ENCODE measurements at places on chromosomes 2 and 18.

DNA sequence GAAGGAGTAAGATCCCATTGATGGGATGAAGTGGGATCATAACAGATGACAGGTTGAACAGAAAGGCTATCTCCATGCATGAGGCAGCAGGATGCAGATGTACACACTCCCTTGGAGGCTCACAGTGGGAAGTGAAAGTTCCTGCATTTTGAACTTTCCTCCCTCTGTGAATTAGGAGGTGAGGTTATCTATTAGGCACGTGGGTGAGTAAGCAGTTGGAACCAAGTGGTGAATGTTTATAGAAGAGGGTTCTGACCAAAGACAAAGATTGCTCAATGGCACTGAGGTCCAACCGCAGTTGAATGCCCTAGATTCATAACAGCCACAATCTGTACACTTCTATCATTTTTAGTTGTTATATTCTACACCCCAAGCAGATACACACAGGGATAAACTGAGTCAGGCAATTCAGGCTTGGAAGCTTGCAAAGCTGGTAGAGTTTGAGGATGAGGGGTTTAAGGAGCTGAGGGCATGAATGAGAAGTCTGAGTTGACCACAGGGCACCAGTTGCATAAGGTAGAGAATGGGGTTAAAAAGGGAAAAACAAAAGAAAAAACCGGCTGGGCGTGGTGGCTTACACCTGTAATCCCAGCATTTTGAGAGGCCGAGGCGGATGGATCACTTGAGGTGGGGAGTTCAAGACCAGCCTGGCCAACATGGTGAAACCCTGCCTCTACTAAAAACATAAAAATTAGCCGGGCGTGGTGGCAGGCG, 7.1 kb upstream of the KCMF1 start:
- no peak for DNase-seq

GRCh38 chr18:54762386-54762785, 65.9 kb upstream of the RAB27B start:
- no peak for DNase-seq

DNA sequence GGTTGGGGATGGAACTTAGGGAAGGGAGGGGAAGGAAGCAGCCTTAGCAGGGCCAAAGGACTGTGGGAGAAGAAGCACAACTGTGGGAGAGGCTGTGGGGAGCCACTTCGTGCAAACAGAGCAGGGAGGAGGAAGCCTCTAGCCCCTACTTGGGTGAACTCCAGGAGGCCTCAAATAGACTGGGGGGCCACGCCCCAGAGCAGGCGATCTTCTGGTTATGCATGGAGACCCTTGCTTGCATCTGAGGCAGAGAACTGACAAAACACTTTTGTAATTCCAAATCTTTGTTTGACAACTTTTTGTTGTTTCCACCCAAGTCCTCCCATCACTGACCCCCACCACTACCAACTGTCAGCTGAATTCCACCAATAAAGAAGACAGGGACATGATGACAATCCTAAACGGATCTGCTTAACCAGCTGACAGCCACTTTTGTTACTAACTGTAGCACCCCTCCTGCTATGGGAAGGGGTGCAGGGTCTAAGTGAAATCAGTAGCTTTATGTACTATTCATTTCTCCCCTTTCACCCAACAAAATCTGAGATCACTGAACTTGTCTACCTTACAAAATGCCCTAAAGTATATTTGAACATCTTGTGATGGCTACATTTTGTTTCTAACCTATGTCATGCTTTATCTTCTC, 80.5 kb upstream of the CPO start:
- DNase-seq = no peak

- DNase-seq = no peak
Measured at GRCh38 chr2:24875272-24875671, 44.8 kb downstream of the ADCY3 start.

- no peak for DNase-seq
Measured at GRCh38 chr18:31562726-31563125, 29.0 kb upstream of the TTR start.

GRCh38 chr2:67243919-67244318, 153.2 kb upstream of the ETAA1 start:
- DNase-seq = no peak

DNA sequence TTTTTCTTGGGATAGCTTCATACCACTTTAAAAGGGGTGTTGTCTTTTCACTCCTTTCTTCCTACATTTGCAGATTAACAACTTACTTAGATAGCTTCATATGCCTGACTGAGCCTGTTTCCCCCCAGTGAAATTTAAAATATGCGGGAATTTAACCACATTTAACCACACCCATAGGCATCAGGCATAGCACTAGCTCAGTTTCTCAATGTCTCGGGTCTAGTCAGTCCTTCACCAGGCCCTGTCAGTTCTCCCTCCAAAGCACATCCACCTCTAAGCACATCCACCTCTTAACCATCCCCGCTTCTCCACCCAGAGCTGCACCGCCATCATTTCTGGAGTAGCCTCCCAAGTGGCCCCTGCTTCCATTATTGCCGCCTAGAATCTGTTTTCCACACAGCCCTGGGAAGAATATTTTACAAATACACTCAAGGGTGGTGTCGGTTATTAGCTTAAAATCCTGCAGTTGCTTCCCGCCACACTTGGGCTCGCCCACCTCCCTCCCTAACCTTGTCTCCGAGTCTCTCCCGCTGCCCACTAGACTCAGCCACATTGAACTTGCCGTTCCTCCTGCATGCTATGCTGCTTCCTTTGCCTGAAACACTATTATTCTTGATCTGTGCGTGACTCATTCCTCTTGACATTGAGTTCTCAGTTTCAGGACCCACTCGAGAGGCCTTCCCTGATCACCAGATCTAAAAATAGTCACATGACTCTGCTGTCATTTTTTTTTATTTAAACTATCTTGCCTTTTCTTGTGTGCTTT, 68.3 kb downstream of the SPTBN1 start:
- peak; percentile 19 for DNase-seq

- no peak for DNase-seq
Measured at GRCh38 chr2:235170016-235170415, 218.2 kb downstream of the SH3BP4 start.

- DNase-seq = no peak
Measured at GRCh38 chr2:238155761-238156694, 2.7 kb upstream of the ERFE start.

DNA sequence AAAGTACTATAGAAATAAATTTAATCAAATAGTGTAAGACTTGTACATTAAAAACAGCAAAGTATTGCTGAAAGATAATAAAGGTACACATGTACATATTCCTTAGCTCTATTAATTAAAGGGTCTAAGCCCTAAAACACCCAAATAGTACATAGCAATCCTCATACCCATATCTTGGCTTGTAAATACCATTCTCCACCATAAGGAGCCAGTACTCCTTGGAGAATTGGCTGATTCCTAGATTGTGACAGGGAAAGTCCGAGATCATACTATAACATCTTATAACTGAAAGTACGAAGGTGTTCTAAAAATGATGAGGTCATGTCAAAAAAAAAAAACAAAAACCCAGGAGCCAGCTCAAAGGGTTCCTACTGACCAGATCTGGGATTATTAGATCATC, 614.6 kb downstream of the SUCLG1 start:
- DNase-seq = no peak

DNA sequence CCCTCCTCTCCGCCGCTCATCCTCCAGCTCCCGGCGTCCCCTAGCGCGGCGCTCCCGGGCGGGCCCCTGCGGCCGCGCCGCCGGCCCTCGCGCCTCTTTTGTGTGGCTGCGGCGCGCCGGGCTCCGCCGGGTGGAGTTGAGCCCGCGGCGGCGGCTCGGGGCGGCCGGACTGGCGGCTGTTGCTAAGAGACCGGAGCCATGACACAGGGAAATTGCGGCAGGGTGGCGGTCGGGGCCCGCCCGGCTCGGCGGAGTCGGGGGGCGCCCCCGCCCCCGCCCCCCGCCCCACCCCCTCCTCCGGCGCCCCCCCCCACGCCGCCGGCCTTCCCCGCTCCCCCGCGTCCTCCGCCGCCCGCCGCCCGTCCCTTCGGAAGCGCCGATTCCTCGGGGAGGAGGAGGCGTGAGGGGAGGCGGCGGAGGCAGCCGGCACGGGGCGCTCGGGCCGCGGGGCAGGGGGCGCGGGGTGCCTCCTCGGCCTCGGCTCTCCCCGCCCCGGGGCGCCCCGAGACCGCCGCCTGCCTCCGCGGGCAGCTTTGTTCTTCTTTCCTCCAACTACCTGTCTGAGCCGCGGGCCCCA, at the start of gene TMEM200C:
Gene TMEM200C, minus strand, starts transcription at position 224 of the 577 bp plus-strand sequence. CDS start 3,459 bp downstream, outside the sequence.
- peak; percentile 51 for DNase-seq

DNA sequence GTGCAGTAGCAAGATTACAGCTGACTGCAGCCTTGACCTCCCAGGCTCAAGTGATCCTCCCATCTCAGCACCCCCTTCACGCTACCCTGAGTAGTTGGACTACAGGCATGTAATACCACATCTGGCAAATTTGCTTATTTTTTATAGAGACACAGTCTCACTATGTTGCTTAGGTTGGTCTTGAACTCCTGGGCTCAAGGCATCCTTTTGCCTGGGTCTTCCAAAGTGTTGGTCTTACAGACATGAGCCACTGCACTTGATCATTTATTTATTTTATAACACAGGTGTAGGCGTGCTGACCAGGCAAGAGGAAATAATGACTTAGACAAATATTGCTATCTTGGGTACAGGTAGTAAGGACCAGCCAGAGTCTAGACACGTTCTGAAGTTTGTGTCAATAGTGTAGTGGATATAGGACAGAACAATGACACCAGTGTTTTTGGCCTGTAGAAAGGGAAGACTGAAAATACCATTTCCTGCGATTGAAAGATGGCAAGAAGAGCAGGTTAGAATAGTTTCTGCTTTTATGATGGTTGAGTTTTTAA, 71.0 kb upstream of the THUMPD2 start:
- DNase-seq = no peak

DNA sequence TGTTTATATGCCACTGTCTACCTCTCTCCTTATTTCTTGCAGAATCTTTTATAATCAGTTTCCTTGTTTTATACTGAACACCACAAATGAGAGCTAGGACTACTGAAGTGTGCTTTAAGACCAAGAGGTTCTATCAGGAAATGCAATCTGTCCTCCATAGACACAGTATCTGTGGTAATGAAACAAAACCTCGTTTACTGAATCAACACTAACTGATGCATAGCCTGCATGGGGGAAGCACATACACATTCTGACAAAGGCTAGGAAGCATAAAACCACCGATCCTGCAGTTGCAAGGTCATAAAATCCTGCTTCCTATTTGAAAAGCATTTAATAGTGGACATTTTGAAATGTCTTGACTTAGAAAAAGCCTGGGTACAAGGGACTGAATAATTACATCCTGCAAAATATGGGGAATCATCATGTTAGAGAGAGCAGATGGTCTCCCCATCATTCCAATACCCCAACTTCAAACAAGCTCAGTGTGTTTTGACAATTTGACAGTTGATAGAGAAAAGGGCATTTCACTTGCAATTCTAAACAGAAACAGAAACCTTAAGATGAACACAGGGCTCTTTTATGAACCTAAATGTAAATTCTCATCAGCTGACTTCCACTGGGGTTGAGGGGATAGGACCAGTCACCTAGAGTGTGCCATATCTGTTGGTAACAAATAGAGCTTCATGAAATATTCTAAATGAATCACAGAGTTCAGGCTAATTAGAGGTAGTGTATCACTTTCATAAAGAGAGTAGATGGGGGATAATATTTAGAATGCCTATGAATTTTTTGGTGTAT, 1845.6 kb upstream of the PIK3C3 start:
- DNase-seq = no peak

- no peak for DNase-seq
Measured at GRCh38 chr2:170086117-170086688, 91.7 kb upstream of the MYO3B start.

GRCh38 chr2:136059036-136059472, 58.9 kb downstream of the CXCR4 start:
- DNase-seq = no peak

- no peak for DNase-seq
Measured at GRCh38 chr2:229701716-229702115, 12.6 kb downstream of the DNER start.

- no peak for DNase-seq
Measured at GRCh38 chr2:76930056-76930744, 592.0 kb downstream of the LRRTM4 start.

GRCh38 chr18:22267697-22268096, 98.3 kb downstream of the GATA6 start:
- no peak for DNase-seq

- DNase-seq = no peak
Measured at GRCh38 chr2:157592948-157593347, 35.7 kb downstream of the ACVR1C start.

DNA sequence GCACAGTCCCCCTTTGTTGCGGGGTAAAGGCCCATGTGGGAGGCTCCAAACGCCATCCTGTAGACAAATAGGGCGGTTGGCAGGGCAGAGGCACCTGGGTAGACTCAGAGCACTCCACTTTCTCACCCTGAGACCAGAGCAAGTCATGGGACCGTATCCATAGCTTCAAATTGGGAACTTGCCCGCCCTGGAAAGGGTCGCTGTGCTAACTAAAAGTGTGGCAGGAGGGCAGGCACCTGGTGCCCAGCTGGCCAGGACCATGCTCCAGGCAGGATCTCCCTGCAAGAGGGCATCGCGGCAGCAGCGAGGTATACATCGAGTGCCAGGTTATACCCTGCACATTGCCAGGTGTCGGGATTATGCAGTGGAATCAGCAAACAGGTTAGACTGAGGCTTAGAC, 20.8 kb upstream of the SCLY start:
- no peak for DNase-seq

DNA sequence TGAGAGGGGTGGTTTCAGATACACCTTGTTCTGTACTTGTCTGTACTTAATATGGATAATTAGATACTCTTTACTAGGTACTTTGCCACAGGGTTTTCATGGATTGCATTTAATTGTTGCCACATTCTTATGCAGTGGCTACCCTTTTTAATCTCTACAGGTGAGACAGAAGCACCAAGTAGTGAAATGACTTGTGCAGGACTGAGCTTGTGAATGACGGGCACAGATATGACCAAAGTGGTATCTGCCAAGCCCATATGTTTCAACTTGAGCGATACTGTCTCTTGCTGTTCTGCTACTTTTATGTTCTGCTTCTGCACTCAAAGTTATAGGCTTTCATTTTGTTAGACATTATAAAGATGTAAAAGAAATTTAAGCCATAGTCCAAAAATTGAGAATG, 288.2 kb downstream of the ARHGAP15 start:
- no peak for DNase-seq

DNA sequence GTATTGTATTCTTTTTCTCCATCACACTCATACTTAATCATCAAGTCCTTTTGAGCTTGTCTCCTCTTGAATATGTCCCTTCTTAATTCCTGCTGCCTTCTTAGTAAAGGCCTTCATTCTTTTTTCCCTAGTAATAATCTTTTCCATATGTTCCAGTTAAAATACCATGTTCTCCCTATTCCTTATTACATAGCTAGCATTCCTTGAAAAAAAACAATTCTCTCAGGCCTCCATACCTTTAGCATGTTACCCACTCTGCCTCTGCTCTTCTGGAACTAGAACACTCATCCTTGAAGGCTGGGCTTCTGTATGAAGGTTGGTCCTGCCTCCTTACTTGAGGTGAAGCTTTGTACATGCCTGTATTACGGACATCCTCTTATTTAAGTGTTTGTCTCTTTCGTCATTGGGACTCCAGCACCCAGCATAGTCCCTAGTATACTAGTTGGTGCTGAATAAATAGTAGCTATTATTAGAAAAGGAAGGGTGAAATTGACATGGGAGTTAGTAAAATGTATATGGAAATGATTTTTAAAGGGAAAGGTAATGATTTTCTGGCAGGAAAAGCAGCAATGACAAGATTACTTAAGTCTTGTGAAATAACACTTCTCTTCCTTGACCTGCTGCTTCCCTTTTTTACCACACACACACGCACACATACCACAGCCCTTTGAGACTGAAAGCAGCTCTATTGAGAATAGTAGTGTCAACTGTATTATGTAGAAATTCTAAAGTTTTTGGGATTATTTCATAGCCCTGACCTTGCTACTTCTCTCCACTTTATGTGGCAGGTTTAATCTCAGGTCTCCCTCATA, 45.6 kb downstream of the REL start:
- DNase-seq = no peak

All from GM19239 (cell line).